Pons (tissue), 1 donor: ENCODE measurements at places on chromosomes 6 and 20.

- peak; percentile 42 for DNase-seq
Observed at GRCh38 chr6:162343936-162344645, 383.5 kb downstream of the PRKN start.

- DNase-seq = no peak
Observed at GRCh38 chr6:305371-306206, 13.3 kb downstream of the DUSP22 start.

- no peak for DNase-seq
Observed at GRCh38 chr6:25525078-25525477, 126.9 kb upstream of the SCGN start.

GRCh38 chr20:21102603-21103311 is 3.4 kb downstream of the LINC00237 start:
- DNase-seq = peak; percentile 64

- no peak for DNase-seq
Observed at GRCh38 chr6:121465101-121465500, 29.7 kb downstream of the GJA1 start.

DNA sequence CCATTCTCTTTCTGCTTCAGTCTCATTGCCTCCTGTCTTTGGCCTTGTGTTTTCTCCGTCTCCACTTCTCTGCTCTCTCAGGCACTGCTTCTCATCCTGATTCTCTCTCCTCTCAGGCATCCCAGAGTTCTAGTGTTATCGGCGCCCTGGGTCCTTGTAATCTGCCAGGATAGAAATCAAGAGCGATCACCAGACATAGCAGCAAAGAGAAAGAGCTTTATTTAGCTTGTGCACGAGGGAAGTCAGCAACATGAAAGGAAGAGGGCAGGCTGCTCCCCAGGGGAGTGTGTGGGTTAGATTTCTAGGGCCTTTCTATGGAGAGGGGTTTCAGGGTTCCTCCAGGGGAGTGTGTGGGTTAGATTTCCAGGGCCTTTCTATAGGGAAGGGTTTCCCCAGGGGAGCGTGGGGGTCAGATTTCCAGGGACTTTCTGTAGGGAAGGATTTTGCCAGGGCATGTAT is 32.5 kb downstream of the SUN5 start:
- peak; percentile 64 for DNase-seq
